ENCODE measurements at places on chromosomes 5 and 9.

DNA sequence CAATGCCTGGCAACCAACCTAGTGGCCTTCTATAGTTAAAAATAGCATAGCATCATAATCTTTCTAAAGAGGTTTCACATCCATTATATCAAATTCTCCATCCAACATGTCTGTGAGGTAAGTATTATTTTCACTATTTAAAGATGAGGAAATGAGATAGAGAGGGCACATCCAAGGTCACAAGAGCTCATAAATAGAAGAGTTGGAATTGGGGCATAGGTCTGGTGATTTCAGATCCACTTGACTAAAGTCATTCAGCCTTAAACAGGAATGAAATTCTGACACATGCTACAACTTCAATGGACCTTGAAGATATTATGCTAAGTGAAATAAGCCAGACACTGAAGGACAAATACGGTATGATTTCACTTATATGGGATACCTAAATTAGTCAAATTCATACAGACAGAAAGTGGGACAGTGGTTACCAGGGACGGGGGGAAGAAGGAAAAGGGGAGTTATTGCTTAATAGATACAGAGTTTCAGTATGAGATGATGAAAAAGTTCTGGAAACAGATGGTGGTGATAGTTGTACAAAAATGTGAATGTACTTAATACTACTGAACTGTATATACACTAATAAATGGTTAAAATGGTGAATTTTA lies 259.6 kb upstream of the NR4A3 start:
- no peak for DNase-seq

GRCh38 chr5:35881758-35882157 lies 25.1 kb downstream of the IL7R start:
- no peak for DNase-seq

- no peak for DNase-seq
These were observed 21.1 kb upstream of the LVRN start for GRCh38 chr5:115941051-115941675.

- DNase-seq, result no peak
These were observed 24.9 kb downstream of the VAV2 start for GRCh38 chr9:133967024-133967741.

DNA sequence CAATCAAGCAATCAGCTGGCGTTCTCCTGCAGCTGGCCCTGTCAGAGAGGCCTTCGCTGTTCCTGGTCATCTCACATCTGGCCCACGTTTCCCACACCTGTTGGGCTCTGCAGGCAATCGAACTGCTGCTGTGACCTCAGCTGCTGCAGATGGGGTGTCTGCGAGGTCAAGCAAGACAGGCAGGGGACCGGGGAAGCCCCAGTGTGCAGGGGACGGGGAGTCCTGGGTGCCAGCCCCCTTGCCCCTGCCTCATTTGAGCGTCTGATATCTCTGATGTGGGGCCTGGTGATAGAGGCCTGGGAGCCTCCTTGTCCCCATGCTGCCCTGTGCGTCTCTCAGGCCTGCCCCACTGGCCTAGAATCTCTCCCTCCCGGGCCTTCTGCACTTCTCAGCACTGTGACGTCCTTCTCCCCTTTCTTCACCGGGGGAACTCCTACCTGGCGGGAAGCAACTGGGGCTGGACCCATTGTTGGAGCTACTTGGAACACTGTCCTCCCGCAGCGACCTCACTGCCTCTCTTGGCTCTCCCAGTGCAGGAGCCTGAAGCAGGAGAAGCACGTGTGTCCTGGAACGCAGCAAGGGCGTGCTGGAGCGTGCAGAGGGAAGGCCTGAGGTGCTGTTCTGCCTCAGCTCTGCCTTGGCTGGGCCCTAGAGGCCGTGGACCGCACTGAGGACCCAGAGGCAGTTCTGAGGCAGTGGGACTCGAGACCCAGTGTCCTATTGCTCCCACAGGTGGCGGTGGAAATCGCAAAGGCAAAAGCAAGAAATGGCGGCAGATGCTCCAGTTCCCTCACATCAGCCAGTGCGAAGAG lies 3.9 kb downstream of the GRK6 start:
- DNase-seq, result no peak

- DNase-seq, result no peak
These were observed 333.9 kb downstream of the NR2F1-AS1 start for GRCh38 chr5:93247105-93247504.

- no peak for DNase-seq
These were observed 42.3 kb upstream of the NOTCH1 start for GRCh38 chr9:136587944-136588662.

DNA sequence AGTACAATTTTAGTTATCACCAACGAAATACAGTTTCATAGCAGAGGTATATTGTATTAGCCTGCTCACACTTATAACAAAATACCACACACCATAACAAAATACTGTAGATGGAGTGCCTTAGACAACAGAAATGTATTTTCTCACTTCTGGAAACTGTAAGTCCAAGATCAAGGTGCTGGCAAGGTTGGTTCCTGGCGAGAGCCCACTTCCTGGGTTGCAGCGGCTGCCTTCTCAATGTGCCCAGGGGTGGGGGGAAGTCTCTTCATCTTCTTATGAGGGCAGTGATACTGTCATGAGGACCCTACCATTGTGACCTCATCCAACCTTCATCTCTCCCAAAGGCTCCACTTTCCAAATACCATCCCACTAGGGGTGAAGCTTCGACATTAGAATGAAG lies 30.5 kb upstream of the GADD45G start:
- no peak for DNase-seq

GRCh38 chr5:119996128-119996527 lies 366.8 kb downstream of the FAM170A start:
- DNase-seq, result no peak

- no peak for DNase-seq
These were observed 3.3 kb upstream of the DMRT2 start for GRCh38 chr9:1046639-1047572.

- no peak for DNase-seq
These were observed 928 bp upstream of the PCDHGC4 start for GRCh38 chr5:141483902-141484301.

- no peak for DNase-seq
These were observed 52.4 kb upstream of the PWWP2A start for GRCh38 chr5:160171666-160172065.

DNA sequence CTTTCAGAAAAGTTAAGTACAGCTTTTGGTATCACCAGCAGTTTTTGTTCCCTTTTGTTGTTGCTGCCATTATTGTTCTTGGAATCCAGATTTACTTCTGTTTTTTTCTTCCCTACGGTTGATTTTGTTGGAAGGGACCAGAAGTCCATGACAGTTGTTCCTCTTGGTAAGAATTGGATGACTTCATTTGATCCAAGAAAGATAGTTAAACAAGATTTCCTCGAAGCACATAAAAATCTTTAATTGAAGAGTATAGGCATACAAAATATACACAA lies 65.4 kb downstream of the CDC42SE2 start:
- no peak for DNase-seq

DNA sequence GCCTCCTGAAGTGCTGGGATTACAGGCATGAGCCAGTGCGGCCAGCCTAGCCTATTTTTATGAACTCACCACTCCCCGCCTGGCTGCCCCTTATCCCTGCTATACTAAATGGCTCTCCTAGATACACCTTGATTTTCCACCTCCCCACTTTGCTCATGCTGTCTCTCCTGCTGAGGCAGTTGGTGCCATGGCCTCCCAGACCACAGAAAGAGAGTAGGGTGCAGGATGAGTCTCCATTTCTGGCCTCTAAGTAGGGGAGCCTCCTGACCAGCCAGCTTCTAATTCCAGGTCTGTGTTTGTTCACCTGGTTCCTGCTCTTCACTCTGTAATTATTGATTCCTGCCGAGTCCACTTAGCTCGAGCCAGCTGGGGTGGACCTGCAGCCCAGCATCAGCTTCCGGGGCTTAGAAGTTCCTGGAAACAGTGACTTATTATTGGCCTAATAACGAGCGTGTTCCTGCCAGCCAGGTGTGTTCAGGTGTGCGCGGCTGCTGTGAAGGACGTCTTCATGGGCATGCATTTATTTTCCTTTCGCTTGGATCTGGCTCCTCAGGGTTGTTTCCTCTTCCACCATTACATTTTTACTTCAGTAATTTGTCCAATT lies 34.0 kb downstream of the ZNF618 start:
- DNase-seq, result no peak

DNA sequence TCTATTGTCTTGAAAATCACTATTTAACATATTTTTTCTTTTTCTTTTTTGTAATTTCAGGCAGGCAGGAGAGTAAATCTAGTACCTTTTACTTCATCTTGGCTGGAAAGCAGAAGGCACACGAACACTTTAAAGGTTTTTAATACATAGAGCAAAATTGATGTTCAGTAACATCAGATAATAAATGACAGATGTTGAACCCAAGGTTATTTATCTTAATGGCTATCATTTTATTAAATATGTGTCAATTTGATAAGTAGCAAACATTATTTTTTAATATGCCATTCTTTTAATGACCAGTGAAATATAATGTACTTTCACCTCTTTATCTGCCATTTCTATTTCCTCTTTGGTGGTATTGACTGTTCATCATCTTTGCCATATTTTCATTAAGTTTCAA lies 381.2 kb downstream of the ARHGEF28 start:
- no peak for DNase-seq

GRCh38 chr9:121968056-121968455 lies 125.1 kb downstream of the TTLL11 start:
- DNase-seq, result no peak

DNA sequence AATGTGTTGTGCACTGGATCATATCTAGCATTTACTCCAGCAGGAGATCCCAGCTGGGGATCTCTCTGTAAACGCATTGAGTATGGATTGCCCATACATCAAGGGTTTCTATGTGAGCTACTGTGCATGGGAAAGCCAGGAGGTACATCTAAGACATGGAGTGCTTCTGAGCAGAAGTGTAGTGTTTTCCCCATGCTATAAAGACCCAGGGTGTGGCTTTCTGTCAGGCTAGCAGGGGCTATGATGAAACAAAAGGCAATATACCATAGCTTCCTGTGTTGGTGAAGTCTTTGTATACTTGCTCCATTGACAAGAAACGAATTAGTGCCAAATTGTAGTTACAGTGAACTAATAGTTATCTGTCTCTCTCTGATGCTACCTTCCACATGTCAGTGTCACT lies 329.3 kb upstream of the TLE4 start:
- DNase-seq, result no peak

DNA sequence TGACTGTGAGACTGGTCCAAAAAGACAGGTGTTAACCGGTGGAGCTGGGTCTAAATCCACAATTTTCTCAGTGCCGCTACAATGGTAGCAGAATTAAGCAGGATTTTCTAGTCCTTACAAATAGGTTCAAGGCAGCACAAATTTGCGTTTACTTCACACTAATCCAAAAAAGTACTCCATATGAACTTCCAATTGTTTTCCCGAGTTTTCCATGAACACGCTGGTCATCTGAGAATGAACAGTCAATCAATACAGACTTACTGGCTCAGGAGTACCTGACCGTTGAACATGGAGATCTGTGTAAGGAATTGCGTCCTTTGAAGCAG lies 709 bp downstream of the SLC35D2 start:
- no peak for DNase-seq

GRCh38 chr5:83527722-83528438 lies 56.3 kb downstream of the VCAN start:
- DNase-seq, result no peak

- DNase-seq, result no peak
These were observed 261.2 kb upstream of the CLINT1 start for GRCh38 chr5:158119961-158120723.

DNA sequence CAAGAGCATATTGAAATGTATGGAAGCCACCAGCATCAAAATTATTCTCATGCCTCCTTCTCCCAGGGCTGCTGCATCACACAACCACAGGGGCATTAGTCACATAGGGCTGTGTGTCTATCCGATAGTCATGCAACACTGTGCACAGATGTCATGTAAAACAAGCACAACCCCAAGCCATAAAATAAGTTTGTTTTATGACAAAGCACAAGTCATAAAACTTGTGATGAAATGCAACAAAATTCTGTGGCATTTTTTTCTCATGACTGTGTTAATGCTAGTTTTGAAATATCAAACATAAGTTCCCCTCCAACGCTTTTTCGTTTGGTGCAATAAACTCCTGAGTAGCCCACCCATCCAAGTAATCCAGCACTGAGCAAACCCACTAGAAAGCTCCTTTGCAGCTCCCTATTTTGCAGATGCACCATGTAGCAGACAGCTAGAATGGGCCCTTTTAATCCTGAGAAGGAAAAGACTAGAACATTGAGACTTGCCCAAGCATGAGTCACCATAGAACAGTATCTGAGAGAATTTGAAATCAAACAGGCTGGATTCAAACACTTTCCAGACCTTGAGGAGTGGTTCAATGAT lies 93.3 kb upstream of the ZNF366 start:
- no peak for DNase-seq

- no peak for DNase-seq
These were observed 30.3 kb upstream of the STING1 start for GRCh38 chr5:139512786-139513390.

DNA sequence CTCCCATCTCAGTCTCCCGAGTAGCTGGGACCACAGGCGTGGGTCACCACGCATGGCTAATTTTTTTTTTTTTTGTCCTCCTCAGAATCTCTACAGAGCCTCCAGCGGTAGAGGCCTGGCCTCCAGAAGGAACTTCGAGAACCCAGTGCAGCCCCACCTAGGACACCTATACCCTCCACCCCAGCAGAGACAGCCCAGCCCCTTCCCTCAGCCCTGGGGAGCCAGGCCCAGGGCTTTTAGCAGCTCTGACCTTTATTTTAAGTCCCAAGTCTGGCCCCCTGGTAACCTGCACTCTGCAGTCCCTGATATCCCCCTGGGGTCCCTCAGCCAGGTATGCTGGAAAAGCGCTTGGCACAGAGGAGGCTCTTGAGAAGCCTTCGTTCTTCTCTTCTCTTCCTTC lies 5.2 kb downstream of the GLIPR2 start:
- no peak for DNase-seq

DNA sequence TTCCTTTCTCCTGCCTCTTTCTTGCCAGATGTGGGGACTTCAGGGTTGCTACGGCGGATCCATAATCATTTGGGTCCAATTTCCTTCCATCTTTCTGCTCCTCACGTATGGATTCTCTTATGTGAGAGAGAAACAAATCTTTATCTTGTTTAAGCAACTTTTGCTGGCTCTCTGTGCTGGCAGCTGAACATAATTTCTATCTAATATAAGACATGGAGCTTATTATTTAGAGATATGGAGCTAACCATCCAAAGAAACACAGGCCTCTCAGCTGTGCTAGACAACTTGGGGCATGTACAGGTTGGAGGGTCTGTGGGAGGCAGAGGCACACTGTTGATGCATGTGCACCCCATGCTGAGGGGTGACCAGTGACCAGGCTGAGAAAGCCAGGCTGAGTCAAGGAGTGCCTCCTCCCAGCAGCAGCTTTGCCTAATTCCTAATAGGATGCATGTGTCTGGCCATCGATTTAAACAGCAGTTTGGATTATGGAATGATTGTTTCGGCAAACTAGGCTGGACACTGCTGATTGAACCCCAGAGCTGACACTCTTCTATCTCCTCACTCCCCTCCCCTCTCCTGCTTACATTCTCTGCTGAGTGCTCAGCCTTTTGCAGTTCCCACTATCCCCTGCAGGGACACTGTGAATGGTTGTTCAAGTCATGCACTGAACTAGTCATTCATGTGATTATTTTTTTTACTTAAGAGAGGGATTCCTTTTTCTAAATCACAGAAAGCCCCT lies 195.8 kb downstream of the ERCC6L2 start:
- DNase-seq, result no peak
